ENCODE measurements at places on chromosomes 7 and 10.

GRCh38 chr7:121714559-121715303 lies 158.2 kb upstream of the PTPRZ1 start:
- DNase-seq = no peak

- DNase-seq = no peak
Measured at GRCh38 chr7:143419880-143420279, 11.2 kb upstream of the EPHA1 start.

DNA sequence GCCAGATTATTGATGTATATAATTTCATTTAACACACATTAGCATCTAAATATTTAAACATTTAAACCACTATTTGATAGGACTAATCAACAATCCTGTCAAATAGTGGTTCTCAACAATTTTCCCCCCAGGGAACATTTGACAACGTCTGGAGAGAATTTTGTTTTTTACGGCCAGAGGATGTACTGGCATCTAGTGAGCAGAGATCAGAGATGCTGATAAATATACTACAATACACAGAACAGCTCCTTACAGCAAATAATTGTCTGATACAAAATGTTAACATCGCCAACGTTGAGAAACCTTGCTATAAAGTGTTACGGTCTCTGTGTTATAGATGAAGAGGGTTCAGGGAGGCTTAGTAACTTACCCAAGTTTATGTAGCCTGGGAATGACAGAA lies 25.0 kb upstream of the TMEM229A start:
- DNase-seq = no peak

GRCh38 chr7:115558161-115558560 lies 472.4 kb downstream of the TFEC start:
- DNase-seq = no peak

DNA sequence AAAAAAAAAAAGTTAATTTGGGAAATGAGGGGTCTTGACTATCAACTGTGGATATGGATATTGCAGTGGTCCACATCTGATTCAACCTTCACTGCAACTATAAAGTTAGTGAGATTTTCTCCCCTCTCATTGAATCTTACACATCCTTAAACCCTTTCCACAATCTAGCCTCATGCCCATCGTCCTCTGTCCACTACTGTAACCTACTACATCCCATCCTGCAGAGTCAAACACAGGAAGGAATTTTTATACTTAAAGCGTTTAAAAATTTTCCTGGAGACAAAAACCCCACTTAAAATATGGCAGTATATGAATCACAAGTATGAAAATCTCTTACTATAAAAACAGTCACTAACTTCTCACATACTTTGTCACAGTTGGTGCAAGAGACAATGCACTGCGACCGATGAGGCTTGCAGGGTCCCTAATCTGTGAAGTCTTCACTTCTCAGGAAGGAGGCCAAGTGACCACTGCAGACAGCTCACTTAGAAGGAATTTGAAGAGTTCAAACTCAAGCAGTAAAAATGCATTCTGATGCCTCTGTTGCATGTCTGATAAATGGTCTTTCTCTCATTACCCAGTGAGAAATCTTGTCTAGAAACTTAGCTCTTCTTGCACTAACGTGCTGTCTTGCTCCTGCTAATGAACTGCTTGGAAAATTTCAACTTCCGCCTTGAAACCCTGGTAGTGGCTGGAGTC lies 50.3 kb upstream of the ST8SIA6 start:
- no peak for DNase-seq

- no peak for DNase-seq
Measured at GRCh38 chr7:151109094-151110048, 23.1 kb downstream of the AGAP3 start.

- DNase-seq = no peak
Measured at GRCh38 chr7:3995187-3995586, 686.9 kb upstream of the FOXK1 start.

DNA sequence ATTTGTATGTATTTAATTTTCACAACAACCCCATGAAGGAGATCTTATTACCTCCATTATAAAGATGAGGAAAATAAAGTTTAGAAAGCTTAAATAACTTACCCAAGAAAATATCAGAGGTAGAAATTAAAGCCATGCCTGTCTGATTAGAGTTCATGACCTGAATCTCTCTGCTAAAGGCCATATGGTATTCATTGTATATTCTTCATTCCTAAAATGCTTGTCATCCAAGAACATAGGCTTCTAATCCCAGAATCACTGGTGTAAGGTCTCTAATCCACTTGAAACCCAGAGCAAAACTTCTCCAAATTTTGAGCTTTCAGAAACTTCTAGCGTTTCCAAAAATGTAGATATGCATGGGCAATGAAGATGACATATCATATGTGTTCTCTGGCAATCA lies 72.3 kb upstream of the YAE1 start:
- DNase-seq = no peak

- no peak for DNase-seq
Measured at GRCh38 chr10:124294811-124295770, 123.6 kb downstream of the OAT start.

- DNase-seq = no peak
Measured at GRCh38 chr7:134188311-134188710, 61.2 kb downstream of the LRGUK start.

DNA sequence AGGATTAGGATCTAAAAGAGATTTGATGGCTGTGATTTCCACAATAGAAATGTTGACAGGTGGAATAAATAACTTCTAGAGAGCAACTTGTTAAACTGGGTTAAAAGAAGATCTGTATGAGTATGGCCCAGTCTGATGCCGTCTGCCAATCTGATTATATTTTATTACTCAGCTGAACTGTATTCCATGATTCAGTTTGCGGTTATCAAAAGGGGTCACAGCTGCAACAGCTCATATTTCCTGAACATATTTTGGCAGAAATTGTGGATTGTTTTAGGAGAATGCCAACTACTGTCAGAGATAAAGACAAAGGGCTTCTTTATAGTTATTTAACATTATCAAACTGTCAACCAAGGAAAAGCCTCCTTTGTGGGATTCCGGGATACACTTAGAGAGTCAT lies 244.8 kb upstream of the MINDY3 start:
- no peak for DNase-seq

GRCh38 chr10:34319197-34319846 lies 495.8 kb downstream of the PARD3 start:
- DNase-seq = no peak

DNA sequence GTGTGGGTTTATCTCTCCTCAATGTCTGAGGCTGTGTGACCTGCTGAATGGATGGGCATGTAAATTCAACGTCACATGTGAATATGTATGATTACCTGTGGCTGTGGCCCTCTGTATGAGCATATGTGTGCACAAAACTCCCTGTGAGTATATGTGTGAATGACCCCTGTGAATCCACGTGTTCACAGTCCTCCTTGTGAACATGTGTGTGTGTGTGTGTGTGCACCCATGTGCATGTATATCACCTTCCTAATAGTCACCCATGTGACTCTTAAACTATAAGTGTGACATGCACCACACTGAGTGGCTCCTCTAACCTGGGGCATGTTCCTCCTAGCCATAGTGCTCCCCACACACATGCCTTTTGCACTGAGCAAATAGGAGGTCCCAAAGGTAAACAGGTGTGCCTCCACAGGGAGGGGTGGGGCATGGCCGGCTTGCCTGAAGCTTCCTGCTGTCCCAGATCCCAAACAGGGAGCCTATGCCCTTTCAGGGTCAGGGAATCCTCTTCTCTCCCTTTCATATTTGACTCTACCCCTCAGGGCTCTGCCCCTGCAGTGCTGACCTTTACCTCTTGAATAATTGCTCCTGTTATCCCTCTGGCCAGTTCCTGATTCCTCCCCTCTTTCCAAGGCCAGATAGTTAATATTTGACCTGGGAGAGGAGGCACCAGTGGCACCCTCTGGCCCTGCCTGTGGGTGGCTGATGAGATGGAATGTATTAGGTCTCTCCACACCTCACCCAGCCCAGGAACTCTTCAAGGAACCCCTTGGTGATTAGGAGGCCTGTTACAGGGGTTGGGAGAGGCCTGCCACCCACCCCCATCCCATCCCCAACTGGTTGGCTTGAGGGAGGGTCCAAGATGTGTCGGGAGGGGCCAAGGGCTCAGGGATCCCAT lies 1.9 kb downstream of the SEMA4G start:
- no peak for DNase-seq

- no peak for DNase-seq
Measured at GRCh38 chr7:159136442-159136841, 8.2 kb downstream of the VIPR2 start.

- no peak for DNase-seq
Measured at GRCh38 chr7:95157381-95157780, 167.0 kb downstream of the PON1 start.

DNA sequence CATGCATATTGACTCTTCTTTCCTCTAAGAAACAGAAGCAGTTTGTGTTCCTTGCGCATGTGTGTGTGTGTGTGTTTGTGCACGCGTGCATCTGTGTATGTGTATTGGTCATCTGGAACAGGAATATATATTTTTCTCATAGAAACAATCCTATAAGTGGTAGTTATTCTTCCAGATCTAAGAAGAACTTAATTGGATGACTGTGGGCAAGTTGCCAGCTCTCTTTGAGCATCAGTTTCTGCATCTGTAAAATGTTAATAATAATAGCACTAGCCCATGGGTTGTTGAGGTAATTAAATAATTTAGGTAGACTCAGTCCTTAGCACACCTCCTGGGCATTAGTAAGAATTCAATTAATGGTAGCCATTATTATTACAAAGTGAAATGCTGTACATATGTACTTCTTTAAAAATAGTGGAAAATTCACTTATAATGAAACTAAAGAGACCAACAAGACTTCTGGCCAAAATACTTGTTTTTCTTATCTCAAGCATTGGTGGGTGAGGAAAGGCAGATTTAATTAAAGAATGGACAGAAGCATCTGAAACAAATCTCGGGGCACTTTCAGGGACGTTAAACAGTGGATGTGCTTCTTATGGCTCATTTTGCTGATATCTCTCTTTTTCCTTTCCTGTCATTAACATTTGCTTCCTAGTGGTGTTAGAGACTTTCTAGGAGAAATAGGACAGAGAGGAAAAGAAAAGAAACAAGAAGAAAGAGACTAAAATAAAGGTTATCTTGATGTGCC lies 124.9 kb upstream of the HABP2 start:
- DNase-seq = no peak

GRCh38 chr7:53661645-53662217 lies 626.3 kb downstream of the POM121L12 start:
- no peak for DNase-seq

- no peak for DNase-seq
Measured at GRCh38 chr7:118517275-118517674, 292.8 kb downstream of the ANKRD7 start.

- DNase-seq = no peak
Measured at GRCh38 chr7:17560966-17561365, 262.5 kb downstream of the AHR start.

GRCh38 chr7:5393328-5393727 lies 30.3 kb downstream of the TNRC18 start:
- no peak for DNase-seq

GRCh38 chr7:80182630-80183276 lies 48.1 kb downstream of the GNAI1 start:
- no peak for DNase-seq

GRCh38 chr7:98456866-98457265 lies 56.0 kb upstream of the BAIAP2L1 start:
- DNase-seq = no peak

DNA sequence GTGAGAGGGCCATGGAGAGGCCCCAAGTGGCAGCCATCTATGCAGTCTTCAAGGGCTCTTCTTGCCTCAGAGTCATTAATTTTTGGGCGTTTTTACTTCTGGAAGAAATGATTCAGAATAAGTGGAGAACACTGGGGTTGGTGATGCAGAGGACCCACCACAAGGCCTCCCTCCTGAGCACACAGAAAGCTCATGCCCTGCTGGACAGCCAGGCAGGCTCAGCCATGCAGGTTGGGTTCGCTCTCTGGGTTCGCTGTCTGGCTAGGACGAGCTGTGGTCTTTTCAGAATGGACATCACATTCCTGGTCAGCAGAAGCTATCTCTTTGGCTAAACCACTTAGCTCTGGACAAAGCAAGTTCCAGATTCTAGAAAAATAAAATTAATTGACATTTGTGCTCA lies 480.8 kb downstream of the RPS24 start:
- no peak for DNase-seq

DNA sequence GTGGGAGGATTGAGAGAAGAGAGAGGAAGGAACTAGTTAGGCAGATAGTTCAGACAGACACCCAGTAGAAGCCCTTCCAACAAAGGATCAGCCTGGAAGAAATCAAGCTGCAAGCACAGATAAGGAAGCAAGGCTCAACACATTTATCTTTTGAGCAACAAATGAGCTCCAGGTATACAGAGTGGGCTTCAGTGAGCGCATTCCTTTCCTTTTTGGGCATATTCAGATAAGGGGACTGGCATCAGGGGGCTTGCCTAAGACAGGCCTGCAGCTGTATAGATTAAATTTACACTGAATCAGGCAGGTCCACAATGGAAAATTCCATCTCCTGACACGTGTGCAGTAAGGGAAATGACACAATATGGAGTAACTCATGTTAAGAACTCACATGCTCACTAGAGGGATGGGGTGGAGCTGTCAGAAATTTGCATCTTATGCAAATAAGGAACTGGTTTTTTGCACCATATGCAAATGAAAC lies 147.2 kb downstream of the AKR1D1 start:
- DNase-seq = no peak

- no peak for DNase-seq
Measured at GRCh38 chr10:387909-388660, 252.8 kb downstream of the ZMYND11 start.

- no peak for DNase-seq
Measured at GRCh38 chr7:7596176-7596575, 29.5 kb downstream of the MIOS start.

DNA sequence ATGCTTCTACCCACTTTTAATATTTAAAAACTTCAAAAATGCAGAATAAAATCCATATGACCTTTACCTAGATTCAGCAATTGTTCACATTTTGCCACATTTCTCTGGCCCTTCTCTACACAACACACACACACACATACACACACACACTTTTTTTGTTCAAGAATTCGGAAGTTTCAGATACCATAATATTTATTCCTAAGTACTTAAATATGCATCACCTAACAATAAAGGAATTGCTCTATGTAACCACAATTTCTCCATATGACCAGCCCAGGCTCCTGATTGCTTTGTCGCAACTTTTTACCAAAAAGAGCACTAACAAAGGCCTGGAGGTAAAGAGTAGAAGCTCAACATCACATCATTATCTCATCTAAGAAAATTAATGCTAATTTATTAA lies 106.6 kb downstream of the FAS start:
- DNase-seq = no peak

- DNase-seq = no peak
Measured at GRCh38 chr10:62062028-62062427, 160.5 kb downstream of the ARID5B start.
